ENCODE measurements at places on chromosomes 1 and 21. TPM values are rescaled to one million over a fixed set of nuclear protein-coding genes. Genes with fewer than 3 reads are reported as not detected.

DNA sequence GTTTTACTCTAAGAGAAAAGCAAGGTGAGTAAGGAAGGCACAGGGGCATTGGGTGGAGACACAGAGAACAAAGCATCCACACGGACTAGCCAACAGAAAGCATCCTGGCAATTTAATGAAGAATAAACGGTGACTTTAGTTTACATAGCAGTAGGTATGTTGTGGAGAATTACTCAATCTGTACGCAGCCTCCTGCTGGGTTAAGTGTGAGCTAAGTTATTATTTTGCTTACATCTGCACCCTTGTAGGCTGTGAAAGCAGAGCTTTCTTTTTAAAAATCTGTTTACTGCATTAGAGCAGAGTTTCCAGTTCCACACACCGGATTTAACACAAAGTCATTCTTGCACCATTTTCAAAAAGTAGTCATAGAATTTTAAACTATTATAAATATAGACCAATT lies 144.5 kb downstream of the AKT3 start:
- H3K27ac ChIP-seq = no peak overlapping the region
- no peak for DNase-seq
- no peak overlapping the region for H3K4me3 ChIP-seq
- H3K27me3 ChIP-seq = no peaks in the 10 kb centered on the region
- no peaks in the 10 kb centered on the region for H3K36me3 ChIP-seq

DNA sequence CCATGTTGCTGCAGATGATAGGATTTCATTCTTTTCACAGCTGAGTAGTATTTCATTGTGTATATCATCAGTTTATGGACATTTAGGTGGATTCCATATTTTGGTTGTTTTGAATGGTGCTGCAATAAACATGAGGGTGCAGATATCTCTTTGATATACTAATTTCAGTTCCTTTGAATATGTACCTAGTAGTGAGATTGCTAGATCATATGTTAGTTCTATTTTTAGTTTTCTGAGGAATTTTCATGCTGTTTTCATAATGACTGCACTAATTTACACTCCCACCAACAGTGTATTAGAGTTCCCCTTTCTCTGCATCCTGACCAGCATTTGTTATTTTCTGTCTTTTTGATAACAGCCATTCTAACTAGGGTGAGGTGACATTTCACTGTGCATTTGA lies 82.1 kb downstream of the BRINP2 start:
- H3K4me1 ChIP-seq = peaks cover 29% of the 10 kb centered on the region
- H3K36me3 ChIP-seq = no peaks in the 10 kb centered on the region
- no peak overlapping the region for H3K27ac ChIP-seq
- no peak overlapping the region for H3K4me3 ChIP-seq
- H3K27me3 ChIP-seq = peaks cover 4% of the 10 kb centered on the region

- no peak for DNase-seq
- no peak overlapping the region for H3K27ac ChIP-seq
- H3K36me3 ChIP-seq = peaks cover 23% of the 10 kb centered on the region
- peaks cover 4% of the 10 kb centered on the region for H3K4me1 ChIP-seq
- H3K27me3 ChIP-seq = no peaks in the 10 kb centered on the region
Observed at GRCh38 chr1:205091043-205091740, 6.9 kb upstream of the TMEM81 start.

GRCh38 chr1:243264717-243265116 lies 8.9 kb downstream of the SDCCAG8 start:
- peaks cover 4% of the 10 kb centered on the region for H3K36me3 ChIP-seq
- DNase-seq = no peak
- no peak overlapping the region for H3K27ac ChIP-seq
- no peaks in the 10 kb centered on the region for H3K27me3 ChIP-seq
- H3K4me1 ChIP-seq = peaks cover 10% of the 10 kb centered on the region

- DNase-seq = no peak
- H3K4me3 ChIP-seq = no peak overlapping the region
- H3K27me3 ChIP-seq = peaks cover 24% of the 10 kb centered on the region
- no peaks in the 10 kb centered on the region for H3K36me3 ChIP-seq
Observed at GRCh38 chr1:44604157-44604955, 69.9 kb downstream of the TMEM53 start.

- H3K4me1 ChIP-seq = peaks cover 2% of the 10 kb centered on the region
- H3K27me3 ChIP-seq = peaks cover 16% of the 10 kb centered on the region
- no peak for DNase-seq
- H3K27ac ChIP-seq = no peak overlapping the region
Observed at GRCh38 chr1:53625049-53625448, 113.9 kb downstream of the GLIS1 start.

DNA sequence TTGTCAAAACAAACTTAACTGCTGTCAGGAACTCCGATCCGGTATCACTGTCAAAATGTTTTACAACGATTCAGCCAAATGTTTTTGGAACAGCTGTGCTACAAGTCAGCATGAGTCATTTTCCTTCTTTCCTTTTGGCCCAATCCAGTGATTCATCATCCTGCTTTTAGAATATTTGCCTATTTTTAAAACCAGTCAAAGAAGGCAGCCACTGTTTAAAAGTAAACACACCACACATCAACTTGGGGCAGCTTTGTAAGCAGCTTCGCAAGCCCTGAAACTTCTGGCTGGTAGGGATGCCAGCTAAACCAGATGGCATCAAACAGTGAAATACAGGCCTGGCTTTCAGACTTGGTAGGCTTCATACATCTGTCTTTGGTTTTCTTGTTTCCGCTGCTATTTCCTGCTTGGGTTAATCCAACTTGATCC lies 14.9 kb downstream of the MAP3K7CL start:
- H3K27ac ChIP-seq = no peak overlapping the region
- H3K27me3 ChIP-seq = no peaks in the 10 kb centered on the region
- H3K36me3 ChIP-seq = no peaks in the 10 kb centered on the region
- no peak for DNase-seq
- H3K4me1 ChIP-seq = peaks cover 8% of the 10 kb centered on the region
- no peak overlapping the region for H3K4me3 ChIP-seq

- H3K4me1 ChIP-seq = peaks cover 6% of the 10 kb centered on the region
- no peak overlapping the region for H3K27ac ChIP-seq
- H3K27me3 ChIP-seq = peaks cover 45% of the 10 kb centered on the region
- H3K4me3 ChIP-seq = no peak overlapping the region
Observed at GRCh38 chr1:107895403-107896191, 69.4 kb downstream of the VAV3 start.

DNA sequence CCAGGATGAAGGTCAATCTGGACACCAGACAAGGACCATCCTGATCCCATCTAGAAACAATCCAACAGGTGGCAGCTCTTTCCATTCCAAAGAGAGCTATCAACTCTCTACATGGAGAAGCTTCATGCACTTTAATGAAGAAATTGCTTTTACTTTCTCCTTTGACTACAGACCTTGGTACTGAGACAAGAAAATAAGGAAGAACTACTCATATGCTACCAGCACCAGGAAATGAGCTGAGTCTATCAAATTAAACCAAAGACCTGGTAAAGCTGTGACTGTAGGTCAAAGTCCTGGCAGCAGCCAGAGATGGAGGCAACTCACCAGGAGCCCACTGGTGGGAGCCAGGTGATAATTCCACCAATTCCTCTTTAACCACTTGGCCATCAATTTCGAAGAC lies 64.3 kb upstream of the LRRC8B start:
- H3K27ac ChIP-seq = no peak overlapping the region
- no peak for DNase-seq
- no peaks in the 10 kb centered on the region for H3K36me3 ChIP-seq

GRCh38 chr21:39125752-39126485 lies 57.3 kb downstream of the PSMG1 start:
- H3K4me3 ChIP-seq = no peak overlapping the region
- peak overlapping the region; percentile 82 for H3K27ac ChIP-seq
- peak; percentile 36 for DNase-seq
- peaks cover 3% of the 10 kb centered on the region for H3K36me3 ChIP-seq
- H3K27me3 ChIP-seq = peaks cover 5% of the 10 kb centered on the region

GRCh38 chr1:65292861-65293593 lies 16.3 kb upstream of the DNAJC6 start:
- no peak overlapping the region for H3K4me3 ChIP-seq
- H3K27ac ChIP-seq = no peak overlapping the region
- DNase-seq = no peak
- no peaks in the 10 kb centered on the region for H3K36me3 ChIP-seq
- H3K4me1 ChIP-seq = peaks cover 2% of the 10 kb centered on the region

- H3K4me3 ChIP-seq = no peak overlapping the region
- H3K4me1 ChIP-seq = no peaks in the 10 kb centered on the region
- no peak overlapping the region for H3K27ac ChIP-seq
- no peaks in the 10 kb centered on the region for H3K27me3 ChIP-seq
- no peaks in the 10 kb centered on the region for H3K36me3 ChIP-seq
Observed at GRCh38 chr1:65079941-65080340, 68.1 kb upstream of the AK4 start.

DNA sequence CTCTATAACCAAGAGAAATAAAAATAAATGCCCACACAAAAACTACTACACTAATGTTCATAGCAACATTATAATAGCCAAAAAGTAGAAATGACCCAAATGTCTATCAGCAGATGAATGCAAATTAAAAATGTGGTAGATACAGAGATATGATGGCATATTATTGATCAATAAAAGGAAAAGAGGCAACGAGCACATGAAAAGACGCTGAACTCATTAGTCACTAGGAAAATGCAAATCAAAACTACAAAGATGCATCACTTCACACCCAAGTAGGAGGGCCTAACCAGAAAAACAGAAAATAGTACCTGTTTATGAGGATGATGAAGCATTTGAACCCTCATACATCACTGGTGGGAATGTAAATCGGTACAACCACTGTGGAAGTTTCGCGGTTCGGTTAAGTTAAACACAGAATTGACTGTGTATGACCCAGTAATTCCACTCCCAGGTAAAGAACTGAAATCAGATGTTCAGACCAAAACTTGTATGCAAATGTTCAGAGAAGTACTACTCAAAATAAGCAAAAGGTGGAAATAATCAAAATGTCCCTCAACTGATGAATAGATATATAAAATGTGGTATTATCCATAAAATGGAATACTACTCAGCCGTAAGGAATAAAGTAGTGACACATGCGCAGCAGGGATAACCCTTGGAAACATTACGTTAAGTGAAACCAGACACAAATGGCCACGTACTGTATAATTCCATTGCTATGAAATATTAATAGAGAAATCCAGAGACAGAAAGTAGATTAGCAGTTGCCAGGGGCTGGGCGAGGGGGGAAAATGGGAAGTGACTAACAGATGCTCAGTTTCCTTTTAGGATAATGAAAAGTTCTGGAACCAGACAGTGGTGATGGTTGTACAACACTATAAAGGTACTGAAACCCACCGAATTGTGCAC lies 3.1 kb downstream of the USP48 start:
- H3K36me3 ChIP-seq = peaks cover 1% of the 10 kb centered on the region
- no peak for DNase-seq
- no peak overlapping the region for H3K27ac ChIP-seq
- H3K4me1 ChIP-seq = peaks cover 26% of the 10 kb centered on the region
- peak overlapping the region; percentile 52 for H3K4me3 ChIP-seq
- H3K27me3 ChIP-seq = no peaks in the 10 kb centered on the region

GRCh38 chr1:200027264-200027823 lies at the start of gene NR5A2:
Gene NR5A2, plus strand, starts transcription at chr1:200027710. Its CDS starts 138 bp downstream, at chr1:200027848.
- peak within 1 kb of the TSS; percentile 94 for H3K27ac ChIP-seq
- peaks cover 6% of the 10 kb centered on the region for H3K27me3 ChIP-seq
- H3K4me1 ChIP-seq = peaks cover 31% of the 10 kb centered on the region
- H3K4me3 ChIP-seq = peak within 1 kb of the TSS; percentile 86
- DNase-seq = no peak
- H3K36me3 ChIP-seq = peaks cover 2% of the 10 kb centered on the region

DNA sequence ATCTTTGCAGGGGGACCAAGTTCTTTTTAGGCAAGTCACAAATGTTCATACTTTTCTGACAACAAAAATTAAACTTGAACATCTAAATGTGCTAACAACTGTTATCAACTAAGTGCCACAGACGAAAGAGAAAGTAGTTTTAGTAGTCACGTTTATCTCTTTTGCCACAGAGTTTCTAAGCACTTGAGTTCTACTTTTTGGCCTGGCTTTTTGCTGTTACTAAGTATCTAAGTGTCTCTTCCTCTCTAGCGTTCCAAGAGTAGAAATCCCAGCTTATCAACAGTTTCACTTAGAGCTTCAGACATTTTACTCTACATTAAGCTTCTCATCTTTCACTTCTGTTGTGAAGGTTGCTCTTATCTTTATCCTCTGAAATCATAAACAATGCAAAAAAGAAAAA lies 34.2 kb downstream of the GATAD2B start:
- peaks cover 9% of the 10 kb centered on the region for H3K36me3 ChIP-seq
- H3K4me1 ChIP-seq = peaks cover 5% of the 10 kb centered on the region
- DNase-seq = no peak
- H3K27ac ChIP-seq = peak overlapping the region; percentile 15
- H3K27me3 ChIP-seq = no peaks in the 10 kb centered on the region

- H3K4me1 ChIP-seq = no peaks in the 10 kb centered on the region
- no peak overlapping the region for H3K4me3 ChIP-seq
- no peaks in the 10 kb centered on the region for H3K27me3 ChIP-seq
Observed at GRCh38 chr1:50542362-50542761, 119.1 kb upstream of the DMRTA2 start.

- no peak overlapping the region for H3K27ac ChIP-seq
- H3K27me3 ChIP-seq = peaks cover 23% of the 10 kb centered on the region
- no peak for DNase-seq
- no peaks in the 10 kb centered on the region for H3K4me1 ChIP-seq
Observed at GRCh38 chr1:34127006-34128000, 37.7 kb downstream of the CSMD2 start.

- H3K4me3 ChIP-seq = peak overlapping the region; percentile 48
- peaks cover 5% of the 10 kb centered on the region for H3K27me3 ChIP-seq
- no peaks in the 10 kb centered on the region for H3K36me3 ChIP-seq
Observed at GRCh38 chr1:157978586-157979403, 14.7 kb upstream of the KIRREL1 start.

DNA sequence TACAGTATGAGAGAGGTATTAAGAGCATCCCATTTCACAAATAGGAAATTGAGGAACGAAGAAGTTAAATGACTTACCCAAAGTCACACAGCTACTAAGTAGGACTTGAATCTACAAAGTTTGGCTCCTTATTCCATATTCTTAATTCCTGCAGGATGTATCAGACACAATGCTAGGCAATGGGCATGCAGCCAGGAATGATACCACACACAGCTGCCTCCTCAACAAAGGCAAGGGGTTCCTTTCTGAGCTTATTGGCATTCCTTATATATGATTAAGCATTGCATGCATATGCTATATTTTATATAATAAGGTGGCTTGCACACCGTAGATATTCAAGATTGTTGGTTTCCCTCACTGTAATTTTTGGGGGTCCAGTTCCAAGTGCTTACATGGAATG lies 34.2 kb upstream of the JUN start:
- H3K27ac ChIP-seq = no peak overlapping the region
- peaks cover 8% of the 10 kb centered on the region for H3K27me3 ChIP-seq
- H3K4me3 ChIP-seq = no peak overlapping the region
- H3K4me1 ChIP-seq = peaks cover 12% of the 10 kb centered on the region
- H3K36me3 ChIP-seq = no peaks in the 10 kb centered on the region

Gene S100A3
- 1.5 TPM for total RNA-seq

Gene RBP7
- 0.55 TPM for total RNA-seq

Gene SNX7
- total RNA-seq = 29.7 TPM

Gene PROK1
- total RNA-seq = not detected

Gene MPL
- total RNA-seq = not detected

Gene COL6A1
- total RNA-seq = 137 TPM

Gene KISS1
- not detected for total RNA-seq

Gene KCNK2
- total RNA-seq = 0.60 TPM

Gene KRTAP7-1
- total RNA-seq = not detected

Gene DLGAP3
- total RNA-seq = 1.3 TPM

Gene TEDDM1
- not detected for total RNA-seq

Measured in progenitor cell of endocrine pancreas (in vitro differentiated cells).